ENCODE measurements at places on chromosomes 2 and 18.

- no peak for DNase-seq
These were observed 183.8 kb upstream of the MSH6 start for GRCh38 chr2:47599171-47599570.

GRCh38 chr2:49306925-49307324, 152.6 kb upstream of the FSHR start:
- DNase-seq, result no peak

- DNase-seq, result no peak
These were observed 131.3 kb downstream of the CCBE1 start for GRCh38 chr18:59565957-59566356.

DNA sequence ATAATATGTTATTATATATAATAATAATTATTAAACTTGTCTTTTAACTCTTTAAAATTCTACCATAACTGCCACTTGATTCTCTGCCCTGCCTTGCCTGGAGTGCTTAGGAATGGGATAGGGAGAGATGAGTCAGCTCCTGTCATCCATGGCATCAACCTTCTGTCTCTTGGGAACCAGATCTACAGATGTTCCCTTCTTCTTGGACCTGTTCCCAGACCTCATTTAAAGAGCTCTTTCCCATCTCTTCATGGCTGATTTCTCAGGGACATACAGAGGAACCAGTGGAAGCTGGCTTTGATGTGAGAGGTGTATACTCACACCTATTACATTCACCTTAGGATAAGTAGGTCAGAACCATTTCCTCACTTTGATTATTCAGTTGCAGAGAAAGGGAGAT, 155.3 kb upstream of the MYO3B start:
- no peak for DNase-seq

- no peak for DNase-seq
These were observed 144.4 kb downstream of the PTGR3 start for GRCh38 chr18:75064513-75064905.

DNA sequence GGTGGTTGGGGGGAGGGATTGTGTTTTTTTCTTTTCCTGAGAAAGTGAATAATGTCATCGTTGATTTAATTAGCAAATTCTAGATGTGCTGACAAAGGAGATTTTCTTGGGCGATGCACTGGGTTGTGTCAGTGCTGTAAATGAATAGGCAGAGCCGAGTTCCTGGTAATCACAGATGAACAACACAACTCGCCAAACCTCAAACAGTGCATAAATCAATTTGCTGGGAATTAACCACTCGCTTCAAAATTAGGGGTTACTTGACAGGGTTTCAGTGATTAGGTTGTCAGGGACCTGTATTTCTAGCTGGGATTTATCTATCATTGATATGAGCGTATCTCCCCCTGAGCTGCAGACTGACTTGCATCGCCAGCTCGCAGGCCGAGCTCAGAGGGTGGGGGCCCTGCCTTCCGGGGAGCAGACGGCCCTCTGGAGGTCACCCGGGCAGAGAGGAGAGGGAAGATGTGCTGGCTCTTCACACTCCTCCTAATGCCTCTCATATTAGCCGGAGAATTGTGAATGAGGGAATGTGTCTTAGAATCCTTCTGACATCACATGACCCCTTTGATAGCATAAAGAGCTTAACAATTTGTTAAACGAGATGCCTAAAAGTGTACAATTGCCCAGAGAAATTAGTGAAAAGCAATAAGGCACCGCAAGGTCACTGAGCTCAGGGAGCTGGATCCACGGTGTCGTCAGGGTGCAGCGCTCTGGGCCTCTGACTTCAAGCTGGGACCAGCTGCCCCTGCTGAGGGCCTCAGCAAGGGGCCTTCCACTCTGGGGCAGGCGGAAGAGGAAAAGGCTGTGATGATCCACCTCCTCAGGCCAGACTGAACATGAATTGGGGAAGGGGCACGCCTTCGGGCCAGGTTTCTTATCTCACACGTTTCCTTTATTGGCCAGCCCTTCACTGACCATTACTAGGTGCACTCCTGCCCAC, 48.9 kb downstream of the SMIM21 start:
- DNase-seq, result no peak

DNA sequence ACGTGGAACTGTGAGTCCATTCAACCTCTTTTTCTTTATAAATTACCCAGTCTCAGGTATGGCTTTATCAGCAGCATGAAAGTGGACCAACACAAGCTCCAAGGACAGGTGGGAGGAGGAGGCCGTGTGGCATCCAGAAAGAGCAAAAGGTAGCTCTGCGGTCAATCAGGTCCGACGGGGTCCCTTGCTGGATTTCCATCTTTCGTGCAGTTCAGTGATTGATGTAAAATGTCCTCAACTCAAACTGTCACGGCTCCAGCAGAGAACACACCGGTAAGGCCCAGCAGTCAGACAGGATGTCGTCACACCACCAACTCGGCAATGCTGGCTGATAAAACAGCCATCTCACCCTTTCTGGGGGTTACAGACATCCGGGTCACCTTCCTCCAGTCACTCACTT, 123.3 kb downstream of the PXDN start:
- DNase-seq, result no peak

GRCh38 chr2:166017208-166017607, 63.6 kb upstream of the TTC21B start:
- no peak for DNase-seq

GRCh38 chr2:38797250-38797676, 19.3 kb downstream of the GEMIN6 start:
- no peak for DNase-seq

DNA sequence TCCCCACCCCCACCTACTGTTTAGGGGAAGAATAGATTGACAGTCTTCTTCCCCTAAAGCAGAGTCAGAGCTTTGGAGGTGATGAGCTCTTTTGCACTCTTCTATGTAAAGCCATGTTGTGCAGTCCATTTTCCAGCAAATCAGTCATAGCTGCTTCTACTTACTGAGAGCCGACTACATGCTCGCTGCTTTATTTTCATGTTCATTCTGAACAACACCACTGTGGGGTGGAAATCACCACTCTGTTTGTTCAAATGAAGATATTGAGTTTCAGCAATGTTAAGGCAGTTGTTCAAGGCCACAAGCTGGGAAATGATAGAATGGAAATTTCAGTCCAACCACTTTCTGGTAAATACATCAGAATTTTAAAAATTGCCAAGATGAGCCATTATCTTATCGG, 88.3 kb downstream of the INSIG2 start:
- DNase-seq, result no peak

GRCh38 chr2:75064691-75065396, 106.4 kb downstream of the POLE4 start:
- DNase-seq, result no peak

- DNase-seq, result no peak
These were observed 13.6 kb downstream of the DHRS9 start for GRCh38 chr2:169082995-169083394.

DNA sequence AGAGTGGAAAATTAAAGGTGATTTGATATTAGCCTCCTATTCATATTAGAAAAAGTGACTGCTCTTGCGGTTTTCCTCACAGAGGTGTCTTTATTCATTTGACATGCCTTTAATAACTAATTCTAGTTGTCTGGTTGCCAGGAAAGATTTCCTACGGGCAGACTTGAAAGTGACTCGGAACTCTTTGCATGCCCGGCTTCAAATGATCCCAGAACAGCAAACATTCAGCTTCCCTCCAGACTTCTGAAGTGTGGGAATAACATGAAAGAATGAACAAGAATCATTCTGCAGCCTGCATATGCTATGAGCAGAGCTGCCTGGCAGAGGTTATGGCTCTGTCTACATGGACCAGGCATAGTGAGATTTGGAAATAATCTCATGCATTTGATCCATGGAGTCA, 89.6 kb upstream of the PKDCC start:
- no peak for DNase-seq

- no peak for DNase-seq
These were observed 88.6 kb upstream of the FHL2 start for GRCh38 chr2:105487142-105488069.

DNA sequence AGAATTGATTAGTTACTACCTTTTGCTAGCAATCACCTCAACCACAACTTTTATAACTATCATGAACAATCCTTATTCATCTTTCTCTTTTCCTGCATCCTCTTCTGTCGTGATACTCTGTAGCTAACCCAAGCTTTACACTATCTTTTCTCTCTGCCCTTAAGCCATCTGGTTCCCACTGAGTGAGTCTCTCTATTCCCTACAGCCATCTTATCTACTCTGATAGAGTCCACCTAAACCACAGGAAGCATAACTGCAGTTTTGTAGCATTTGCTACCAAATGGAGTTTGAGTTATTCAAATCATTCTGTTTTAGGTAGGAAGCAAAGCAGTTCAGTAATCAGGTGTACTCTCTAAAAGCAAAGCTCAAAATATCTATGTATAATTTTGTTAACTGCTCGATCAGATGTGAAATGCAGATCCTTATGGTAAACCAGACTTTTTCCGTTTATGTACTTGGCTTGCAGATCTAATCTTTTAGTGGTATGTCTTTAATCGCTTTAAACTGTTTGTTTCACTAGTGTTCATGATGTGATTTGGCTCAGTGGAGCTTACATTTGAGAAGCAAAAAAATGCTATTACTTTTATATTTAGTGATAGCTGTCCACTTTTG, 91.0 kb downstream of the CSRNP3 start:
- no peak for DNase-seq

DNA sequence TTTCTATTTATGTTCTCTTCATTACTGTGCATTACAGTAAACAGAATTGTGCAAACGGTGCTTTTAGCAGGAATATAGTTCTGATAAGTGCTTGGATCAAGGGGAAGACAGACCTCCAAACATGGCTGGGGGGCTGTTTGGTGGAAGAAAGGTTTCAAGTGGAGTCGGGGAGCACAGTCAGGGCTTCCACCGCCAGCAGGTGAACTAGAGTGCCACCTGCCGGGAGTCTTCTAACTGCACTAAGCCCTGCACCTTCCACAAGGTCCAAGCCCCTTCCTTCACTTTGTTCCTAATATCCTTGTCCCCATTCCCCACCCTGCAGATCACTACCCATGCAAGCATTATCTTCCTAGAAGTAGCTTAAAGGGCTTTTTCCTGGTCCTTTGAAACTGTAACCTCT, 11.1 kb downstream of the ONECUT2 start:
- DNase-seq, result no peak

GRCh38 chr18:45437366-45437765, 177.9 kb upstream of the SLC14A2 start:
- DNase-seq, result no peak

GRCh38 chr2:61470965-61471904, at the start of gene USP34:
Gene USP34, minus strand, starts transcription at chr2:61471087. Its CDS starts 395 bp downstream, at chr2:61470692.
- peak; percentile 98 for DNase-seq

GRCh38 chr2:112618383-112618782, 27.4 kb upstream of the SLC20A1 start:
- no peak for DNase-seq

GRCh38 chr2:151523850-151524249, 114.1 kb downstream of the RIF1 start:
- DNase-seq, result no peak

- no peak for DNase-seq
These were observed 54.1 kb downstream of the SLC8A1 start for GRCh38 chr2:40397765-40398164.

- DNase-seq, result no peak
These were observed 136.7 kb downstream of the SH3BP4 start for GRCh38 chr2:235088496-235088921.

DNA sequence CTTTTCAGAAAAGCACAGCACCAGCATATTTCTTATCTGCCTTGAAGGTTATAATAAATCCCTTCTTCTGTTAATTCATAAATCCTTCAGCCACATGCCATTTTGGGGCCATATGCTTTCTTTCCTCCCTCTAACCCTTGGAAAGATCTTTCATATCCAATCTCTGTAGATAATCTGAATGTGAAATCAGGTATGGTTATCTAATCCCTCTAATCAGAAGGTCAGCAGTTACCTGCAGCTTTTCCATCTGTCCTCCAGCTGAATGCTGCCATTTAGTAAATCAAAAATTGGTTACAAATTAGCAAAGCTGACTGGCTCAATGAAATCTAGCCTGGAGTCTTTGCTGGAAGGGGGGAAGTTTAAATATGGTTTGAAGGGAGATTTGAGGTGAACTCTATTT, 230.5 kb downstream of the PIK3C3 start:
- DNase-seq, result no peak

DNA sequence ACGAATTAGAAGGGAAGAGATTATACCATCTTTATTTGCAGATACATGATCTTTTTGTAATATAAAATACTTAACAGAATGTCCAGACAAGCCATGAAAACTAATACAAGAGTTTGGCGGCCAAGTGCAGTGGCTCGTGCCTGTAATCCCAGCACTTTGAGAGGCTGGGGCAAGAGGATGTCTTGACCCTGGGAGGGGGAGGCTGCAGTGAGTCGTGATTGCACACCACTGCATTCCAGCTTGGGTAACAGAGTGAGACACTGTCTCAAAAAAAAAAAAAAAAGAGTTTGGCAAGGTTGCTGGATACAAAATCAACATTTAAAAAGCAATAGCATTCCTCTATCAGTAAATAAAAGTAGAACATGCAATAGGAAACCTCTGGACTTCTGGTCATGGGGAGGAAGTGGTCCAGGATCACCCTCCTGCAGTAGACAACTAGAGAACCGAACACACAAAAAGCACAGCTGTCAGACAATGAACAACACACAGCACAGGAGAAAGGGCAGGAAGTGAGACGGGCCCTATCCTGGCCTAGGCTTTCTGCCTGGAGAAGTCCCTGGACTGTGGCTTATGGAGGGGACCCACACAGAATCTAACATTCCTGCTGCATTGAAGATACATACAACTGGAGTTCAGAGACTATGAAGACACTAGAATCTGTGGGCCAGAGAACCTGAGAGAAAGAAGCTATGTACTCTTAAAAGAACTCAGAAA, 118.9 kb upstream of the ARL4C start:
- peak; percentile 21 for DNase-seq

- no peak for DNase-seq
These were observed 29.4 kb upstream of the ASNSD1 start for GRCh38 chr2:189631849-189632248.

DNA sequence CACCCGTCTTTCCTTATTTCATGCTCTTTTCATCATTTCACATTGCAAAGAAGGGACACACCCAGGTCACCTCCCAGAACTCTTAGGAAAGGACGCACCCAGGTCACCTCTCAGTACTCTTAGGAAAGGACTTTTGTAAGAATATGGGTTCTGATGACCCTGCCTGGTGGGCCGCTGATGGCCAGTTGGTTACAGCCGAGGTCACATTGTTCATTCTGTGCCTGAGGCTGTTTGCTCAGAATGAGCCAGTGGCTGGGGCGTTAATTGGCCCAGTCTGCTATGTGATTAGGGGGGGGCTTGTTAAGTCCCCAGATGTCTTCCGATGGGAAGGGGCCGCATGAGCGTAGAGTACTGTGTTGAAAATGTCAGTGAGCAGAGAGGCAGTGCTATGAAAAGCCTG, 9.4 kb downstream of the MLPH start:
- no peak for DNase-seq

- no peak for DNase-seq
These were observed 601.0 kb upstream of the SLC39A10 start for GRCh38 chr2:195055996-195056395.
